Activated CD8-positive, alpha-beta memory T cell treated with anti-CD3 and anti-CD28 coated beads, Interleukin-2, amount 50 U/mL, for 4 hours (primary cell): ENCODE measurements at places on chromosomes 2 and 18.
A peak's percentile ranks its signal among the peaks of the same experiment; 100 is the strongest.

DNA sequence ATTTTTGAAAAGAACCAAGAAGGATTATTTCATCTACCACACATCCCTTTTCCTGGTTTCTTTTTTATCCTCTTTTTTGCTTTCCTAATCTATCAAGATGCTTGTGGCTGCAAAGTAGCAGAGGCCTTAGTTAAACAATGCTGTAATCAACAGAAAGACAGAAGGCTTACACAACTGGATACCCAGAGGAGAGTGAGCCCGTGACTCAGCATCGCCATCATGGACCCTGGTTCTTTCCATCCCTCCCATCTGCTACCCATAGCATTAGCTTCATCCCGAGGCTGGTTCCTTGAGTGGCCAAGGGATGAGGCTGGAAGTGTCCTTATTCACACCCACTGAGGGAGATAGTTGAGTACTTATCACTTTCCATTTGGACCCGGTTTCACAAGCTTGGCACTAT is 7.5 kb upstream of the HAAO start:
- DNase-seq = no peak

- no peak for DNase-seq
These were observed 63.7 kb upstream of the MMADHC start for GRCh38 chr2:149651229-149651628.

DNA sequence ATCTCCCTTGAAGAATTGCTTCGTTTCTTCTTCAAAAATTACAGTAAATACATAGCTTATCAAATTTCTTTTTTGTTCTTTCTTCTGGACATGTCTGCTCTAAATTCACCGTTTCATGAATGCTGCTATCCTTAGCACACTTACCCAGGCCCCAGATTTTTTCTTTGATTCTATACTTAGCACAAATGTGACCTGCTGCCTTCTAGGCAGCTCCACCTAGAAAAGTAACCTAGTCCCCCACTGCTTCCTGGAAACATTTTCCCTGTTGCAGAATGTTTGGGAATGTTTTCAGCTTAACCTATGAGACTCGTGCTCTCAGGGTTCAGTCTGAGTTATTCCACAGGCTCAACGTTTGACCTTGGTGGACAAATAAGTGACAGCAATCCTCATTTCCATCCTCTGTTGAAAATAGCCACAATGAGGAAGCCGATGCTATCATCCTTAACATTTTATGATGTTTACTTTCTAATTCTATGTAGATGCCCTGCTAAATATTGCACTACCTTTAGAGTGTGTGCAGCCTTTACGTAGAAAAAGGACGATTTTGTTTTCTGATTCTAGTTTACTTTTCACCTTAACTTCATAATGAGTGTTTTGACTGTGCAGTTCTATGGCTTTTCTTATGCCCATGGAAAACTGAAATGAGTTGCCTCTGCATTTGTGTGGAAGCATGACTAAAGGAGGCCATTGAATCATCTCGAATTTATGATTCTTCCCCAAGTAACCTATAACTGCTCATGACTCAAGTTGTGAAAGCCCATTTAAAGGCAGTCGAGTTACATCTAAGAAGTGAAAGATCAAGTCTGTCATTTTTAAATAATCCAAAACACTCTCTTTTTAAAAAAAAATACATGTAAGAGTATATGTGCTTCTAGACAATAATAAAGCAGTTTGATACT is 47.7 kb downstream of the TMEM182 start:
- DNase-seq = no peak

DNA sequence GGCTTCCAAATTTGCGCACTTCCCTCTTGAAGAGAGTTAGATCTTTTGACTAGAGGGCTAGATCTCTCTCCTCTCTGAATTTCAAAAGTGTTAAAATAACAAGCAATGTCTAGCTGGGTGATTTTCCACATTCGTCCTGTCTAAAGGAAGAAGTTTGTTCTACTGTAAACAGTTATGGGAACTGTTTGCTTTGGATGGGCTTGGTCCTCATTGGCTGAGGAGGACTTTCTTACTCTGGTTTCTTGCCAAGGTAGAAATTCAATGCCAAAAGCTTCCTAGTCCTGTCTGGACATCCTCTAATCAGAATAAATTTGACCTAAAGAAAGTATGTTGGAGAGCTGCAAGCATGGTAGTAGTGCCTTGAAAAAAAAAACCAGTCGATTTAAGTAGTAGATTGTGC is 47.4 kb upstream of the RAPH1 start:
- DNase-seq = no peak

GRCh38 chr2:132701810-132702209 is 31.8 kb upstream of the LYPD1 start:
- DNase-seq = no peak

GRCh38 chr2:24981411-24982136 is 9.8 kb upstream of the DNAJC27 start:
- DNase-seq = no peak

DNA sequence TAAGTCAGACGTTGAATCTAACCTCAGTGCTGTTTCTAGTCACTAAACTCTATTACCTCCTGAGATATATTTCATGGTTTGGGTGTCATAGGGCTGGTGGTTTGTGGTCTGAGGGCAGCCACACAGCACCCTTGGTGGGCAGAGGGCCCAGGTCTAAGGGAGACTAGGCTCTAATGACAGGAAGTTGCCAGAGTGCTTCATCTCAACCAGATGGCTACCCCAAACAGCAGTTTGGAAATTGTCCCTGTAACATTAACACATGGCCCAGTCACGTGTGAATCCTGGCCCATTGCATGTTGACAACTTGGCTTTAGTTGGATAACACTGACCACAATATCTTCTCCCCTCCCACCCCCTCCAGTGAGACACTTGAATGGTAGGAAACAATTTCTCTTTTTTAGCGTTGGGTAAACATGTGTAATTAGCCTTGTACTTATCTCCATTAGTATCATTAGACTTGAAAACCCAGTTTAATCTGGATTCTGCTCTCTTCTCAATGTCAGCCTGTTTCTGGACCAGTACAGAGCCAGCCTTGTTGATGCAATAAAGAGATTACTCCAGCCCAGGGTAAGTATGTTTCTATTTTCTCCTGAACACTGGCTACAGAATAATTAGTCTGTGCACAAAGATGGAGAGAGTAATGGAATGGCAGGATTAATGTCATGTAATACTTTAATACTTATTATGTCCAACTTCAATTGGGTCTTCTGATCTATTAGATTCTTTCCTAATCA is 187.8 kb upstream of the SIX3 start:
- no peak for DNase-seq

DNA sequence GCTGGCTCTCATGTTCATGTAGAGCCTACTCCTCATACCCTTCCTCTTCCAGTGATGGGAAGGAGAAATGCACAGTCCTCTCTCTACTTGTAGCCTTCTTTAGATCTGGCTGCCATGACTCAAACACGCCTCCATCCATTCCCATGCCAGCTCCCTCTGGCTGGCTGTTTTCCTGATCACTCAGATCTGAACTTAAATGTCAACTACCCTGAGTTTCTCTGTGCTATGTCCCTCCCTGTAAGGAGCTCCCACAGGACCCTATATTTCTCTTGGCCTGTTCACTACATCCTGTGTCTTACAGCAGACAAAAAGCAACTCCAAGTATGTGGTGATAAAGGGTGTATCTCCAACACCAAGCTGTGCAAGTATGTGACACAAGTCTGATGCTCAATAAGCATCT is 152.4 kb downstream of the TCF4 start:
- no peak for DNase-seq

GRCh38 chr2:169823996-169824372 is 721 bp downstream of the METTL5 start:
- no peak for DNase-seq

GRCh38 chr2:10224734-10225133 is 78.0 kb upstream of the HPCAL1 start:
- DNase-seq = no peak

GRCh38 chr18:388200-388599 is 112.3 kb downstream of the COLEC12 start:
- DNase-seq = no peak

DNA sequence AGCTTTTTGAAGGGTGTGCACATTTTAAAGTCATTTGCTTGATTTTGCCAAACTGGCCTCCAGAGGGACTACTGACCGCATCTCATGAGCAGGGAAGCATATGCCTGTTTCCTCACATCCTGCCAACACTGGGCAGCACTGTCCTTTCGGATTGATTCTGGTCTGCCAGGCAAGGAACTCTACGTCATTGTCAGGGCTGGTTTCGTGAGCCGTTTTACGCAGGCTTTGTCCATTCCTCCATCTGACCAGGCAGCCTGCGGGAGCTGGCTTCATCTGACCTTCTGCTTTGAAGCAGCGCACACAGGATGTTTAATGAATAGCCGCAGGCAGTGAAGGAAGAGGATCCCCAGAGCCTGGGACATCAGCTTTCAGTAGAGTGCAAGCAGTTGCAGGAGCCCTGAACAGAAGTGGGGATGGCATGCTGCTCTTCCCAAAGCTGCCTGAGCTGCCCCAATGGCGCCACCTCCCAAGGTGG is 46.3 kb upstream of the SEMA4C start:
- DNase-seq = no peak

GRCh38 chr2:20469595-20469994 is 22.7 kb downstream of the RHOB start:
- DNase-seq = no peak

DNA sequence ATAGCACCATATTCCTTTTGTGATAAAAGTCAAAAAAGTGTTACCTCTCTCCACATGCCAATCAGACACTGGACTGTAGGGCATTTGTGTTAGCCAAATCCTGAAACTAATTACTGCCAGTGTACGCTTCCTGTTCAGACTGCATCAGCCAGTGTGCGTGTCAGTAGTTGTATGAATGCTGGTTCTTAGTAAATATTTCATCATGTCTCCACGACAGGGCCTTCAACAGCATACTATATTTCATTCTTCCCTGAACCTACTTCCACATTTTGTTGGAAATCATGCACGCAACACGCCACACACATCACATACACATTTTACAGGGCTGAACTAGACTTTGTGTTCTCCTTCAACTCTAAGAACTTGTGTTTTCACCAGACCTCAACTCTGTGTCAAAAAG is 77.5 kb downstream of the EPB41L3 start:
- DNase-seq = no peak

DNA sequence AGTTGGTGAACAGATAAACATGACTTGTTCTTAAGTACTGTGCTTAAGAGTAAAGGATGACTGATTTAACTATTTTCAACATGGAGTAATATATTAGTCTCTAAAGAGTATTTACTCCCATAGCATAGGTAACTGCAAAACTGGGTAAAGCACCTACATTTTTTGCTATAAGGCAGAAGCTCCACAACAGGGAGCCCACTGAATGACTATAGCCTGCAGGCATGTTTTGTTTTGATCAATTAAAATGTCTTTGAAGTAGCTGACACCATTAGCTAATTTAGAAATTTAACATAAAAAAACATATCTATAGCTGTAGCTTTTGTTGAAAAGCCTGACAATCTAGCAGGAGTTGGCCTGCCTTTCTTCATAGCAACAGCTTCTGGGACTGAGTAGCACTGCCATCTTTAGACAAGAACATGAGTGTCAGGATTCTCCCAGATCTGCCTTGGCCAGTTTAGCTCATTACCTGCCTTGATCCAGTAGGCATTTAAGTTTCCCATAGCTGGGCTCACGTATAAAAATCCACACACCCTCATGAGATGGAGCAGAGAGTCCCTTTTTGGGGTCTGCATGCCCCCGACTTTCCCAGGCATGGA is 1935.1 kb upstream of the PIK3C3 start:
- DNase-seq = no peak

- DNase-seq = no peak
These were observed 59.8 kb upstream of the LGALSL start for GRCh38 chr2:64394153-64394552.

- no peak for DNase-seq
These were observed 215.4 kb downstream of the KCNE4 start for GRCh38 chr2:223267160-223267951.

DNA sequence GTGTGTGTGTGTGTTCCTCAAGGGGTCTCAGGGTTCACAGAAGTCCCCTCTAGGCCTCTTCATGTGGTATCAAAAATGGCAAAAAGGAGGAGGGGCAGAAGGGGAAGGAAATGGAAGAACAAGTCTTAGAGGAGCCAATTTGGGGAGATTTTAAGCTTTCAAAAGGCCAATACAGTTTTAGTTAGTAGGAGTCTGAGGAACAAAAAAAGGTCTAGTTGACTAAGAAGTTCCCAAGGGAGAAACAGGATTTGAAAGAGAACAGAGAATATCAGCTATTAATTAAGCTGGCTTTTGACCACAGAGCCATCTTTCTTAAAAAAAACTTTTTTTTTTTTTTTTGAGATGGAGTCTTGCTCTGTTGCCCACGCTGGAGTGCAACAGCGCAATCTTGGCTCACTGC is 7.1 kb downstream of the RNF125 start:
- DNase-seq = no peak

GRCh38 chr2:148917431-148917830 is 42.4 kb downstream of the KIF5C start:
- DNase-seq = no peak

- peak; percentile 10 for DNase-seq
These were observed 88.3 kb downstream of the NFATC1 start for GRCh38 chr18:79483971-79484491.

GRCh38 chr18:22493940-22494339 is 76.2 kb upstream of the CTAGE1 start:
- DNase-seq = no peak

- DNase-seq = no peak
These were observed 590.8 kb upstream of the CDH2 start for GRCh38 chr18:28767727-28768211.

GRCh38 chr2:234544659-234545611 is 48.1 kb upstream of the ARL4C start:
- peak; percentile 78 for DNase-seq

GRCh38 chr2:215949991-215950404 is 63.4 kb downstream of the MREG start:
- no peak for DNase-seq

GRCh38 chr2:12720754-12721378 is 4.1 kb downstream of the TRIB2 start:
- no peak for DNase-seq

DNA sequence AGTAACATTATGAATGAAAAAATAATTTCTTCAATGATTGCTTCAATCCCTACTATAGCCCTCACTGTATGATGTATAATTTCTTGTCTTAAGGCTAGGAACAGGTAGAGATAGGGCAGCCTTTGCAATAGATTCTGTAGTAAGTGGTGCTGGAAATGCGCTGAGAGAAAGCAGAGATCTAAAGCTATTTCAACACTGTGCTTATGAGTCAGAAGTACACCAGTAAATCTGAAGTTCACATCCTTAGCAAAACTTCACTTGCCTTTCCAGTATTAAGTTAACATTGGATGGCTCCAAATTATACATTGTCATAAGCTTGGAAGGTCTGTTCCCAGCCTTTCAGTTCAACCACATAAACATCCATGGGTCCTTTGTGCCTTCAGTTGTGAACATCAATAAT is 178.2 kb upstream of the EPHA4 start:
- no peak for DNase-seq

- DNase-seq = no peak
These were observed 241.9 kb downstream of the PTPRM start for GRCh38 chr18:7808992-7809391.

- no peak for DNase-seq
These were observed 73.5 kb downstream of the CCBE1 start for GRCh38 chr18:59623456-59624368.

DNA sequence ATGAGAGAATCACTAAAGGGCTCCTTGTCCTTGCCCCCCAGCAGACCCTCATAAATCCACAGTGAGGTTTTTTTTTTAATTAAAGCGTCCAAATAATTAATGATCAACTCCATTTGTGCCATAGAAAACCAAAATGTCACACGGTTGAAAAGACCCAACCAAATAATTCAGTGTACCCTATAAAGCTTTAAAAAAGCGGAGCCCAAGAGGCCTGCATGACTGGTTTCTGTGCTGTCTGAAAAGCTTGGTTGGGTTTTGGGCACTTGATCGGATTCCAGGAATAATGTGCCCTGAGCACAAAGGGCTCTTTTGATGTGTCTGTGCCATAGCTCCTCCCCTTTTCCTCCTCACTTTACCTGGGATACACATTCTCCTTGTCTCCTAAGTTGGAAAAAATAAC is 523.2 kb downstream of the TNS1 start:
- DNase-seq = no peak
